NCI-H1092 (cell line): ENCODE measurements at places on chromosomes 3 and 15.

DNA sequence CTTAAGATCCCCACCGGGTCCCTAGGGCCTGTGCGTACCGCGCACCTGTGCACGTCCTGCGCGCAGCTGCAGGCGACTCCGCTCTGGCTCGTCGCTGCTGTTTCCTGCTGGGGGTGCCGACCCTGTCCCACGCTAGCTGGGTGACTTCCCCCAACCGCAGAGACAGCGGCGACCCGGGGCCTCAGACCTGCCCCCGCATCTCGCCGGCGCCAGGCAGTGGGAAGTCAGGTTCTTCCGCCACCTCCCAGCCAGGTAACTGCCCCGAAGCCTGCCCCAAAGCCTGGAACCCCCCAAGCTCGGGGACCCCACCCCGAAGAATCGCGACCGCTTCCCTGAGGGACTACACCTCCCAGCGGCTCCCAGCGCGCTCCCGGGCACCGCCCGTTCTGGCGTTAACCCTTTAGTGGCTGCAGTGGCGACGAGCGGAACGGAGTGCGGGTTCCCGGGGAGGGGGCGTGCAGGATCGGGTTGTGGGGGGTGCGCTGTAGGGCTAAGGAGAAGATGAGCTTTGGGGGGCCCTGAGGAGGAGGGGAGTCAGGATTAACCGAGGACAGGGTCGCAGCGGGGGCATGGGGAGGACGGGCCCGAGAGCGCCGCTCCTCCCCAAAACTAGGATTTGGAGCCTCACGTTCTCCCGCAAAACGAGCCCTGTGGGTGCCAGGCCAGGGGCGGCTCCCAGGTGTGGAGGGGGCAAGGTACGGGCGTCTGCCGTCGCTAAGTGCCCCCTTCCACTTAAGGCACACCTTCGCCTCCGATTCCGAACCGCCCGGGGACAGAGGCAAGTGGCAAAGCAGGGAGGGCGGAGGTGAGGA, 589 bp downstream of the NEIL1 start:
- no peak for DNase-seq

DNA sequence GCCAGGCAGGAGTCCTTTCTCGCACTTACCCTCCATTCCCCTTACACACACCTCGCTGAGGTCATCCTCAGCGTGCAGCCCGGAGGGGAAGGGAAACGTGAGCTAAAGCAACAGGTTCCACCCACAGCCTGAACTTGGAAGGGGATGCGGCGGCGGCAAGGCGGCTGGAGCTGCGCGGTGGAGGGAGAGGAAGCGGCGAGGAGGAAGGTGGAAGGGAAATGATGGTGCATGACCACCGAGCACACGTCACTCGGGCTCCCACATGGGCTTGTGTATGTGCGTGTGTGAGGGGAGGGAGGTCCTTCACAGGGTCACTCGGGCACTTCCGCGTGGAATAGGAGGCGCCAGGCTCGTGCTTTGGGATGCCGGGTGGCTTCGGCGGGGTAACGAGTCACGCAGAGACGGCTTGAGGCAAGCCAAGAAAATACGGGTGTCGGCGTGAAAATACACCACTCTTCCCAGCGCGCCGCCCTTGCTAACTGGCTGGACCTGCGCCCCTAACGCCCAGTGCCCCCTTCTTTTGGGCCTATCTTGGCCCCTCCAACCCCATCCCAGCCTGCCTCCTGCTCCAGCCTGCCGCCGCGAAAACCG, 225.5 kb upstream of the IL12A start:
- no peak for DNase-seq

DNA sequence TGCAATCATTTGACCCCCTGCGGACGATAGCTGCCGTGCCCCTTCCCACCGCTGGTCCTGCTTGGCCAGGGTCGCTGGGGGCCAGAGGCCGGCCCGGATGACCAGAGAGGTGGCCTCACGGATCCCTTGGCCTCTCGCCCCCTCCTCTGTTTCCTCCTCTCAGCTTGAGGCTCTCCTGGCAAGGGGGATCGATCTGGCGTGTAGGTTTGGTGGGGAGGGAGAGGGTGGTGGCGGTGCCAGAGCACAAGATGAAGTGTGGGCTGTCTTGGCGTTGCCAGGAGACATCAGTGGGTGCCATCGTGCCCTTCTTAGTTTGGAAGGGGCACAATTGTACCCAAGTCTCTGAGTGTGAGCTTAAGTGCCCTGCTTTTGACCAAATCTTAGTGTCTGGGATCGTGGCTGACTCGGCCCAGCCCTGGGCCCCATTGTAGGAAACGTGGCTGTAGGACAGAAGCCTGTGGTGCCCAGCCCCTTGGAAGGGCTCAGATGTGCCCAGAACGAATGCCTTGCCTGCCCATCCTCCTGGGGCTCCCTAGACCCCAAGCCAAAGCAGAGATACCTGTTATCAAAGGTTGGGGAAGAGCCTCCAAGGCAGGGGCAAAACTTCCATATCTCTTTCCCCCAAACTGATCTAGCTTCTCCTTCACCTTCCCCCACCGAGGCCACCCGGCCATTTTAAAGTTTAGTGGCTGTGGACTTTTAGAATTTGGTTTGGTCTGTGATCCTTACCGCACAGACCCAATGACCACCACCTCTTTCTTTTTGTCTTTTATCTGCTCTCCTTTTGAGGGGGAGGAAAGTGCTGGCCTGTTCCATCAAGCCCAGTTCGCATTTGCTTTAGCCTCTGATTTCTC, 14.4 kb downstream of the NR2F2 start:
- no peak for DNase-seq

GRCh38 chr3:125150525-125151441, 61.8 kb downstream of the SLC12A8 start:
- no peak for DNase-seq

- no peak for DNase-seq
Observed at GRCh38 chr3:164658125-164658524, 420.2 kb downstream of the SI start.

DNA sequence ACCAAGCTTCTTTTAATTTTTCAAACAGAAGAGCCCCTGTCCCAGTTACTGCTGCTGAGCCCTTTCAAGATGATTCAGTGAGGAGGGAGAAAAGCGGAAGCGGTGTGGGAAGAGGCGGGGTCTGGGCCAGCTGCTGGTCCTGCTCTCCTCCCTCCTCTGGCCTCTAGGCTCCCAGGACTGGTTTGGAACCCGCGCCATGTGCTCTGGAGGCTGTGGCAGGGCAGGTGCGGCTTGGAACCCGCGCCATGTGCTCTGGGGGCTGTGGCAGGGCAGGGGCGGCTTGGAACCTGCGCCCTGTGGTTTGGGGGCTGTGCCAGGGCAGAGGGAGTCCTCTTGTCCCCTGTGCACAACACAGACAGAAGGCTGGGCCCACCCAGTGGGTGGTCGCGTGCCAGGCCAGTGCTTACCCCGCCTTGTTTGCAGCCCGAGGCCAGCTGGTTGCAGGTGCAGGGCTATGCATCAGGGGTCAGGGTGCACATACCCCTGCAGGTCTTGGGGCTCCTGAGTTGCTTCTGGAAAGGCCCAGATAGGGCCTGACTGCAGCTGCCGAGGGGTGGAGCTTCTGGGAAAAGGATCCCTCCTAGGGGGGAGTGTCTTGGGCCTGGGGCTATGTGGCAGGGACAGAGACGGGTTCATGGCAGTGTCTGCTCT, 12.2 kb downstream of the ALG1L2 start:
- no peak for DNase-seq
